ENCODE measurements at places on chromosomes 7 and 10. TPM values are rescaled to one million over a fixed set of nuclear protein-coding genes. Genes with fewer than 3 reads are reported as not detected.

GRCh38 chr7:4556868-4557793, 125.0 kb upstream of the FOXK1 start:
- no peak overlapping the region for H3K4me3 ChIP-seq
- H3K36me3 ChIP-seq = no peaks in the 10 kb centered on the region
- no peaks in the 10 kb centered on the region for H3K4me1 ChIP-seq
- no peak overlapping the region for H3K27ac ChIP-seq
- no peaks in the 10 kb centered on the region for H3K27me3 ChIP-seq
- DNase-seq = no peak

- no peak overlapping the region for H3K4me3 ChIP-seq
- H3K36me3 ChIP-seq = peaks cover 19% of the 10 kb centered on the region
- H3K27me3 ChIP-seq = no peaks in the 10 kb centered on the region
- DNase-seq = no peak
Observed at GRCh38 chr7:30799206-30799975, 28.2 kb downstream of the MINDY4 start.

DNA sequence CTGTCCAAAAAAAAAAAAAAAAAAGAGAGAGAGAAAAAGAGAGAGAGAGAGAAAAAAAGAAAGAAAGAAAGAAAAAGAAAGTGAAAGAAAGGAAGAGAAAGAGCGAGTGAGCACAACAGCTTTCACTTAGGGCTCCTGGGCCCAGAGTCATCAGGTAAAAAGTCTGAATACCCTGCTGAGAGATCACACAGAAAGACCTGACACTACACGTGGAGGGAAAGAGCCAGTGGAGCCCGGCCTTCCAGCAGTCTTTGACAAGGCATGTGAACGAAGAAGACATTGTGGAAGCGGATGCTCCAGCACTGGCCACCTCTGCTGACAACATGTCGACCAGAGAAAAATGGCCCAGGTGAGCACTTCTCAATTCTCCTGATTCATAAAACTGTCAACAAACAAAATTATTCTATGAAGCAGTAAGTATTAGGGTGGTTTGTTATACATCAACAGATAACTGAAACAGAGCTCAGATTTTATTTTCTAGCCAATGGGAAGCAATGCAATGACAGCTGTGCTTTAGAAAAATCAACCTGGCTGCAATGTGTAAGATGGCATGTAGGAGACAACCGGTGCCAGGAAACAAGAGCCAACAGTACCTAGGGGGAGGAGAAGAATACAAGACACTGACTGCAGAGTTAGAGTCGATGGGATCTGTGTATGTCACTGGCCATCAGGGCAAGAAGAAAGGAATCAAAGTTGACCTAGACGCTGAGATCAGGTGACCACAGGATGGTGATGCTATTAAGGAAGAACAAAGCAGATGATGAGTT, 4.4 kb downstream of the RNF216 start:
- H3K4me1 ChIP-seq = no peaks in the 10 kb centered on the region
- H3K4me3 ChIP-seq = no peak overlapping the region
- H3K27ac ChIP-seq = no peak overlapping the region
- peaks cover 12% of the 10 kb centered on the region for H3K36me3 ChIP-seq

- no peak overlapping the region for H3K4me3 ChIP-seq
- no peaks in the 10 kb centered on the region for H3K27me3 ChIP-seq
- DNase-seq = no peak
- H3K4me1 ChIP-seq = no peaks in the 10 kb centered on the region
- H3K36me3 ChIP-seq = no peaks in the 10 kb centered on the region
Observed at GRCh38 chr7:71817916-71818315, 594.2 kb downstream of the CALN1 start.

Gene SORCS3
- 1.7 TPM for polyA plus RNA-seq

Gene SPDYE16
- 1.2 TPM for polyA plus RNA-seq
